ENCODE measurements at places on chromosomes 12 and 14. TPM values are rescaled to one million over a fixed set of nuclear protein-coding genes. Genes with fewer than 3 reads are reported as not detected.

DNA sequence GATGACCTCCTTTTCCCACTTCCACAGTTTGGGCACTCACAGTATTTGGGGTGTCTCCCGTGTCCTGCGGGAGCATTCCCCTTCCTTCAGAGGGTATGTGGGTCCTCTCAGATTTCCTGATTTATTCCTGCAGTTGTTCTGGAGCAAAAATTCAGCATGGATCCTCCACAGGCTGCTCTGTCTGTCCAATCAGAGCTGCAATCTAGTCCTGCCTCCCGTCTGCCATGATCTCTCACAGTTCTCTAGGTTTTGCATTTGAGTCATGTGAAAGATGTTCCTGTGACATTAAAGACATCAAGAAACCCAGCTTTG, 435.9 kb downstream of the TMTC2 start:
- no peak for DNase-seq

DNA sequence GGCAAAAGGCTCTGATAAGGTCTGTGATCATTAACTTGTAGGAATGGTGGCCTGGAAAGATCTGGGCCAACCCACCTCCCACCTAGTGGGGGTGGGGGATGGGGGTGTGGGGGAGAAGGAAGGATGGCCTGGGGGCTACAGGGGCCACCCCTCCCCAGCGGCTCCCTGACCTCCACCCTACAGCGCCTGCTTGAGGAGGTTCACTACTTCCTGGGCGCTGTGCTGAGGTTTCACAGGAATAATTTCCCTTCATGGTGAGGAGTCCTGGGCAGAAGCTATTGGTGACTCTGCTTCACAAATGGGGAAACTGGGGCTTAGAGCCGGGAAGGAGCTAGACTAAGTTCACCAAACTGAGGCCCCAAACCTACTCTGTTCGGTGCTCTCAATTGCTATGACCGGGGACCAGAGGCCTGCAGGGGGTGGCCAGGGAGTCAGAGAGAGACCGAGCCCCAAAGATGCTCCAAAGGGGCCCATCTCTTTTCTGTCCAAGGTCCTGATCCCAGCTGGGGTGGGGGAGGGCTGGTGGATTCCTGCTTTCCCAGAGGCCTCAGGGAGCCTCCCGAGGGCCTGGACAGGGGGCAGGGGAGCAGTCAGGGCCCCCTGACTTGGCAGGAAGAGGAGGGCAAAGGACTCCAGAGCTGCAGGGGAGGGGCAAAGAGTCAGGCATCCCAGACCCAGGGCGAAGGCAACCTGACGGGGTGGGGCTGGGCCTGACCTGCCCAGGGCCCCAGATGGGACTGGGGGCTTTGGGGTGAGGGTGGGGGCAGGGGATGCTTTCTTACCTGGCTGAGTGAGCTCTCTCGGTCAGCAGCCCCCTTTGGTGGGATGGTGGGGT, 1.7 kb downstream of the HNF1A start:
- DNase-seq = no peak

DNA sequence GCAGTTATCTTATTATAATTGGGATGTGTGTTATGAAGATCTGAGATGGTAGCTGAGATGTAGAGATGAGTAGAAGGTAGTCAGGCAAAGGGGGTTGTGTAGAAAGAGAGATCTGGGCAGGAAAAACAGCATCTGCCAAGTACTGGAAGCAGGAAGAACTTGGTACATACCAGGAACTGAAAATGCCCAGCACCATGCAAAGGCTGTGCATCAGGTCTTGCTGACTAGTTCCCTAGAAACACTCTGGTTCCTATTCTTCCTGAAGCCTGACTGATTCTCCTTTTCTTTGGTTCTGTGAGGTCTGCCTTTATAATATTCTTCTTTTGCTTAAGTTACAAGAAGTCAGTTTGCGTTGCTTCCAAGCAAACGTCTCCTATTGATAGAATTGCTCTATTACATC, 6.7 kb upstream of the NFATC4 start:
- no peak for DNase-seq

Gene NDUFA9
- total RNA-seq = 67.1 TPM

Gene SMCO2
- total RNA-seq = 0.67 TPM
